ENCODE measurements at places on chromosomes 4 and X.

GRCh38 chr4:1038948-1039492, 27.6 kb downstream of the FGFRL1 start:
- H3K4me3 ChIP-seq: no peak overlapping the region
- DNase-seq: no peak
- peaks cover 15% of the 10 kb centered on the region for H3K4me1 ChIP-seq
- H3K36me3 ChIP-seq: no peaks in the 10 kb centered on the region
- H3K27ac ChIP-seq: peak overlapping the region; percentile 23
- no peaks in the 10 kb centered on the region for H3K27me3 ChIP-seq

GRCh38 chr4:156966836-156967235, 4.8 kb downstream of the PDGFC start:
- no peak for DNase-seq
- H3K4me3 ChIP-seq: no peak overlapping the region
- H3K27me3 ChIP-seq: no peaks in the 10 kb centered on the region
- H3K4me1 ChIP-seq: no peaks in the 10 kb centered on the region
- no peak overlapping the region for H3K27ac ChIP-seq

- DNase-seq: no peak
- H3K27me3 ChIP-seq: no peaks in the 10 kb centered on the region
These were observed 125.1 kb upstream of the FRG1 start for GRCh38 chr4:189815404-189816192.

- H3K27me3 ChIP-seq: no peaks in the 10 kb centered on the region
- H3K36me3 ChIP-seq: no peaks in the 10 kb centered on the region
- no peak for DNase-seq
These were observed 645.0 kb downstream of the PCDH7 start for GRCh38 chr4:31365006-31365690.

DNA sequence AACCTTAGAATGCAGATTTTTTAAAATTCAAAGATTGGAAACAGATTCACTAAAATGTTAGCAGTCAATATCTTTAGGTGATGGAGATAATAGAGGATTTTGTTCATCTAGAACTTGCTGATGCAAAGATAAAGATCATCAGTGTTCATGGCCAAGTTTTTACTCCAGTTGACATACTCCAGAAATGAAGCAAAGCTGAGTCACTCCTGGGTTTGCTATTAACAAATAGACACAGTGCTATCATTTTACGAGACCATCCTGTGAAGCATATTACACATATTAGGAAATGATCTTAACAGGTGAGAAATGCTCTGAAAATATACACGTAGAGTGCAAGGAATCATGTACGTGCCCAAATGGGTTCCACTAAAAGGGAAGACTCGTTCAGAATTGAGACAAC, 170.6 kb upstream of the FAM9B start:
- H3K4me1 ChIP-seq: no peaks in the 10 kb centered on the region
- no peak overlapping the region for H3K27ac ChIP-seq
- no peaks in the 10 kb centered on the region for H3K36me3 ChIP-seq
- H3K4me3 ChIP-seq: no peak overlapping the region
- no peak for DNase-seq

GRCh38 chr4:166293556-166293955, 420.5 kb downstream of the TLL1 start:
- no peak overlapping the region for H3K27ac ChIP-seq
- H3K36me3 ChIP-seq: no peaks in the 10 kb centered on the region
- no peak overlapping the region for H3K4me3 ChIP-seq
- no peaks in the 10 kb centered on the region for H3K4me1 ChIP-seq

DNA sequence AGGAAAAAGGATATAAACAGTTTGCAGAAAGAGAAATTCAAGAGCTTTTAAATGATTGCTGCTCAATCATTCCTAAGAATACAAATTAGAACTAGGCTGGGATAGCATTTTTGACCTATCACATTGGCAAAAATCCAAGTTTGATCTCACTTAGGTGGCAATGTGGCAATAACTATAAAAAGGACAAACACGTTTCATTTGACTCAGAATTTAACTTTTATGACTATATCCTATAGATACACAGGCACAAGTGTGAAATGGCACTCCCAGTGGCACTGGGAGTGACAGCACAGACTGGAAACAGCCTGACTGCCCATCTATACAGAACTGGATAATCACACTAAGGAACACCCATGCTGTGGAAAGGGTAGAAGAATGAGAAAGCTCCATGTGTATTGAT, 11.1 kb downstream of the CENPU start:
- H3K27me3 ChIP-seq: no peaks in the 10 kb centered on the region
- no peak for DNase-seq
- H3K36me3 ChIP-seq: no peaks in the 10 kb centered on the region
- no peak overlapping the region for H3K27ac ChIP-seq
- H3K4me3 ChIP-seq: no peak overlapping the region

GRCh38 chr4:77174426-77174825, 17.4 kb downstream of the CCNG2 start:
- DNase-seq: no peak
- no peaks in the 10 kb centered on the region for H3K27me3 ChIP-seq
- H3K36me3 ChIP-seq: no peaks in the 10 kb centered on the region
- H3K4me1 ChIP-seq: no peaks in the 10 kb centered on the region

DNA sequence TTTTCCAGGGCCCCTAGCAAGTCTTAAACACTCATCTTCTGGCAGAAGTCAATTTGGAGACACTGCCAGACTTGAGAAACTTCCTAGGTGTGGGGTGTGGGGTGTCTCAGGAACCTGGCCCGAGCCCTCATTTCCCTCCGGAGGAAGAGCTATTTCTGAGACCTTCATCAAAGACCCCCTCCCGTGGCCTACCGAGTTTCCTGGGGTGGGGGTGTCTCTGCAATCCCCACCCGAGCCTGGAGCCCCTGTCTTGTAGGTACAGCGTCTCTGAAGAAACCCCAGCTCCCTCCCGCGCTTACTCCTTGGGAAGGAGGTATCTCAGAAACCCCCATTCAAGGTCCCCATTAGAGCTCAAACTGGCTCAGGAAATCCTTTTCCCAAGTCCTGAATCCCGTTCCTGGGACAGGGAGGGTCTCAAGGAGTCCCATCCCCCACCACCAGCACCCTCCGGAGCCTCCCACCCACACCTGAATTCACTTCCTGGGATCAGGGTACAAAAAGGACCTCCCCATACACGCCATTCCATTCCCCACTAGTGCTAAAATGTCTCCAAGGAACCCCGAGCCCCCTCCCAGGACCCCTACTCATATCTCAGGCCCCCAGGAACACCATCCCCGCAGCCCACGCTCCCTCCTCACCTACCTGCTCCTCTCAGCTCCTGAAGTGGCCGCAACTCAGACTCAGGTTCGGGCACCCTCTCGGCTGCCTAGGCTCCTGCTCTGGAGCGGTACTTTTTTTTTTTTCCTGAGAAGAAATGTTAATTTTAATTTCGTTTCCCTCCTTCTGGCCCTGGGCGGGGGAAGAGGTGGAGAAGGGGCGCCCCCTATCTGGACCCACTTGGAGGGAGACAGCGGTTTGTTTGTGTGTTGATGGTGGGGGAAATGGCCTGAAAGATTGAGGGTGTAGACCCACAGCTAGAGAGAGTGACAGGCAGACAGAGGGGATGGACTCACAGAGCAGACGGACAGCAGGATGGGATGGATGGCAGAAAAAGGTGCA, 1.1 kb downstream of the SLC38A5 start:
- H3K27me3 ChIP-seq: no peaks in the 10 kb centered on the region
- no peaks in the 10 kb centered on the region for H3K4me1 ChIP-seq
- no peak for DNase-seq
- no peak overlapping the region for H3K4me3 ChIP-seq
- no peak overlapping the region for H3K27ac ChIP-seq

- H3K4me1 ChIP-seq: no peaks in the 10 kb centered on the region
- H3K27ac ChIP-seq: no peak overlapping the region
- no peak for DNase-seq
- H3K27me3 ChIP-seq: no peaks in the 10 kb centered on the region
- no peaks in the 10 kb centered on the region for H3K36me3 ChIP-seq
These were observed 11.3 kb upstream of the DRP2 start for GRCh38 chrX:101208152-101208905.

GRCh38 chr4:65668201-65669089, 1.8 kb downstream of the EPHA5 start:
- H3K4me3 ChIP-seq: peak overlapping the region; percentile 53
- H3K4me1 ChIP-seq: no peaks in the 10 kb centered on the region
- peak; percentile 46 for DNase-seq
- peak overlapping the region; percentile 75 for H3K27ac ChIP-seq
- H3K36me3 ChIP-seq: no peaks in the 10 kb centered on the region

DNA sequence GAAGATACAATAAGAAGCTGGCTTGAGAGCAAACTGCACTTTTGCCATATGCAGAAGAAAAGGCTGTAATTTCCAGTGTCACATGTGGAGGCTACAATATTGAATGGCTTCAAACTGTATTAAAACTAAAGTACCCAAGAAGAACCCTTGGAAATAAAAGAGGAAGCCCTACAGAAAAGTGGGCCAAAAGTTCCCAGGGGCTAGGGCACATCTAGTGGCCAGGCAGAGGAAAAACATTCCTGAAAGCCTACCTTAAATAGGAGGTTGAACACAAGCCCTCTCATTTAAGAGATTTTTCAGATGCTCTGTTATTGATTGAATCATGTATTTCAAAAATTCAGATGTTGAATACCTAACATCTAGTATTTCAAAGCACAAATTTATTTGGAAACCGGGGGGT, 40.6 kb upstream of the PRDX4 start:
- H3K27ac ChIP-seq: no peak overlapping the region
- no peaks in the 10 kb centered on the region for H3K36me3 ChIP-seq
- DNase-seq: no peak
- H3K27me3 ChIP-seq: no peaks in the 10 kb centered on the region
- no peak overlapping the region for H3K4me3 ChIP-seq

GRCh38 chr4:13830449-13830848, 202.9 kb upstream of the BOD1L1 start:
- DNase-seq: no peak
- no peaks in the 10 kb centered on the region for H3K4me1 ChIP-seq
- H3K27ac ChIP-seq: no peak overlapping the region
- H3K4me3 ChIP-seq: no peak overlapping the region
- no peaks in the 10 kb centered on the region for H3K36me3 ChIP-seq

GRCh38 chrX:49199906-49200771, at the start of gene SYP:
TSS of gene SYP (minus strand) at chrX:49200193. CDS start at chrX:49200186, 7 bp downstream.
- H3K36me3 ChIP-seq: no peaks in the 10 kb centered on the region
- H3K27ac ChIP-seq: peak within 1 kb of the TSS; percentile 53
- no peaks in the 10 kb centered on the region for H3K4me1 ChIP-seq
- DNase-seq: peak; percentile 86
- no peak within 1 kb of the TSS for H3K4me3 ChIP-seq
- no peaks in the 10 kb centered on the region for H3K27me3 ChIP-seq

DNA sequence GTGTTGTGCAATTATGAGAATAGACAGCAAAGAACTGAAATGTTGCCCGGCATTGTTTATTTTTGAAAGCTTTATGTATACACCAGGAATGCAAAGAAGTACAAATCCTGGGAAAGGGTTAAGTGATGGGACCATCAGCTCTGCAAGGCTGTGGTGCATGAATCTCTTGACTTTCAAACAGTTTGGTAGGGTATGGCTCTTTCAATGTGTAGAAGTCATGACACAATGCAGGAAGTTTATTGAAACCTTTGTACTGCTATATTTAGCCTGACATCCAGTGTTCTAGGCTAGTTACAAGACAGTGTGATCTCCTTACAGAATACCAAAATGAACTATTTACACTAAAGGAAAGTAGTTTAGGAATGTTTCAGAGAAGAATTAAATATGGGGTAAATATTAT, 206.8 kb upstream of the HAND2 start:
- H3K4me1 ChIP-seq: no peaks in the 10 kb centered on the region
- H3K27me3 ChIP-seq: no peaks in the 10 kb centered on the region
- H3K27ac ChIP-seq: no peak overlapping the region
- no peak overlapping the region for H3K4me3 ChIP-seq
- H3K36me3 ChIP-seq: no peaks in the 10 kb centered on the region
- no peak for DNase-seq

- no peak for DNase-seq
- no peaks in the 10 kb centered on the region for H3K27me3 ChIP-seq
- H3K36me3 ChIP-seq: no peaks in the 10 kb centered on the region
These were observed 549.8 kb upstream of the PRKX start for GRCh38 chrX:4263030-4263803.

DNA sequence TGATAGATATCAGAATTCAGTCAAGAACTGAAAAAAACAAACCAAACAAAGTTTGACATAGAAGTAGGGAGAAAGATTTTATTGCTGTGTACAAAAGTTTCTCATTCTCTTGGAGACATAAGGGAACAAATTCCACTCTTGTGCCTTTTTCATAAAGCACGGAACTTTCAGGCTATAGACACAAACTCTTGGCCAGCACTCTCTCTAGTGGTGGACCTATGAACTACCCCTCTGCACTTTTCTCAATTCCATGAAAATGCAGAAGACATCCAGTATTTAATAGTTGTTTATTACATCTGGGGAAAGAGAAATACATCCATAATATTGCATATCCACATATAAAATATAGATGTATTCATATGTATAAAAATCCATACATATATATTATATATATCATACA, 291.6 kb upstream of the HS3ST1 start:
- no peaks in the 10 kb centered on the region for H3K27me3 ChIP-seq
- no peaks in the 10 kb centered on the region for H3K4me1 ChIP-seq
- no peak overlapping the region for H3K4me3 ChIP-seq
- DNase-seq: no peak
- no peaks in the 10 kb centered on the region for H3K36me3 ChIP-seq
- no peak overlapping the region for H3K27ac ChIP-seq

DNA sequence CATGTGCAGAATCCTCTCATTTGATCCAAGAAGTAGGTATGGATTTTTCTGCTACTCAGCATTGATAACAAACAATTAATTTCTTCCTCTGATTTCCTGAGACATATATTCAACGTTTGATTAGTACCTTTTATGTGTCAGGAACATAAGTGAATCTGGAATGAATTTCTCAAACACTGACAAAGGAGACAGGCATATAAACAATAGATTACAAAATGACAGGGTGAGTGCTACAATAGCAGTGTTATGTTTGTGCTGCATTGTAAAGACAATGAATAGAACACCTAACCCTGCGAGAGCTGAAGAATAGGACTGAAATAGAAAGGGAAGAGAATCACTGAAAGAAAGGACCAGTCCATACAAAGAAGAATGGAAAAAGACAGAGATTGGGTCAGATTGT, 52.9 kb downstream of the ARHGAP24 start:
- no peak overlapping the region for H3K4me3 ChIP-seq
- no peaks in the 10 kb centered on the region for H3K4me1 ChIP-seq
- H3K27ac ChIP-seq: no peak overlapping the region
- H3K36me3 ChIP-seq: no peaks in the 10 kb centered on the region

- peak; percentile 8 for DNase-seq
- H3K27ac ChIP-seq: no peak overlapping the region
- no peaks in the 10 kb centered on the region for H3K27me3 ChIP-seq
- H3K4me1 ChIP-seq: no peaks in the 10 kb centered on the region
These were observed 29.1 kb upstream of the TRO start for GRCh38 chrX:54891573-54891972.

- no peaks in the 10 kb centered on the region for H3K27me3 ChIP-seq
- H3K4me3 ChIP-seq: no peak overlapping the region
- DNase-seq: no peak
- H3K27ac ChIP-seq: no peak overlapping the region
- H3K4me1 ChIP-seq: no peaks in the 10 kb centered on the region
These were observed 205.7 kb upstream of the BCOR start for GRCh38 chrX:40303256-40304077.

- no peak for DNase-seq
- H3K4me1 ChIP-seq: no peaks in the 10 kb centered on the region
- no peak overlapping the region for H3K4me3 ChIP-seq
- H3K36me3 ChIP-seq: no peaks in the 10 kb centered on the region
- no peaks in the 10 kb centered on the region for H3K27me3 ChIP-seq
These were observed 18.5 kb downstream of the GC start for GRCh38 chr4:71765350-71765749.

GRCh38 chr4:72311291-72311690, 257.7 kb downstream of the ADAMTS3 start:
- no peaks in the 10 kb centered on the region for H3K4me1 ChIP-seq
- no peak overlapping the region for H3K4me3 ChIP-seq
- no peaks in the 10 kb centered on the region for H3K27me3 ChIP-seq
- H3K36me3 ChIP-seq: no peaks in the 10 kb centered on the region
- no peak overlapping the region for H3K27ac ChIP-seq
- DNase-seq: no peak

Data from prostate gland (tissue), 2 donors.